Right ventricle myocardium inferior (tissue), 1 donor: ENCODE measurements at places on chromosomes 3 and 15.

GRCh38 chr3:38214560-38214959 is 49.2 kb downstream of the OXSR1 start:
- no peak for DNase-seq

GRCh38 chr3:142929109-142929508 is 34.4 kb downstream of the PAQR9 start:
- DNase-seq = no peak

- no peak for DNase-seq
Measured at GRCh38 chr3:159749406-159749805, 239.2 kb upstream of the IL12A start.

GRCh38 chr3:107604057-107604822 is 81.5 kb downstream of the BBX start:
- DNase-seq = no peak
